Activated effector memory CD4-positive, alpha-beta T cell treated with Interleukin-2 at 50 U/mL for 16 hours (primary cell): ENCODE measurements at places on chromosomes 2 and 18.

DNA sequence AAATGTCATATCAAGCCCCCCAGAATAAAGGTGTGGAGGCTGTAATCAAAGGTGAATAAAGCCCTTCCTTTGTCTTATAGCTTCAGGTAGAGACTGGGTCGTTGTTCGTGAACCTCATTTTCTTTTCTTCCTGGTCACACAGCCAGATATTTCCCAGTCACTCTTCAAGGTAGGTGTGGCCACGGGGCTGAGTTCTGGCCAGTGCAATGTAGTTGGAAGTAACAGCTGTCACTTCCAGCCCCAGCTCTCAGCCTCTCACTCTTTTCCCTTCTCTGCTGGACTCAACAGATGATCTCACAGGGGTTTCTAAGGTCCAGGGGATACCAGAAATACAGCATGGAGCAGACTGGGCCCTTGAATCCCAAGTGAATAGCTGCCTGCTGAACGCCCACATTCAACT is 15.8 kb upstream of the TRPM8 start:
- DNase-seq = no peak

DNA sequence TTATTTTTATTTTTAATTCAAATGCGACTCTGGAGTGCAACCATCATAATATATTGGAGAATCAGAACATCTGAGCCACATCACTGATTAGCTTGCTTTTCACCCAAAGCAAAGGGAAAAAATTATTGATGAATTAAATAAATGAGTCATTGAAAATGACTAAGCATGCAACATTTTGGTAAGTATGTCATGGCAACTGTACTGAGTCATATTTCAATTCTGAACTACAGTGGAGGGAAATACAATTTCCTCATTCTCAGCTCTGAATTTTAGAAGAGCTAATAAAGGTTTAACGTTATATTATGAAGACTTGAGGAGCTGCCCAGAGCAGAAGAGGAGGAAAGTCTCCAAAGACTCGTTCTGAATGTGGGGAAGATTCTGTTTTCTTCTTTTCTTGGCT is 89.6 kb upstream of the CCDC68 start:
- no peak for DNase-seq

DNA sequence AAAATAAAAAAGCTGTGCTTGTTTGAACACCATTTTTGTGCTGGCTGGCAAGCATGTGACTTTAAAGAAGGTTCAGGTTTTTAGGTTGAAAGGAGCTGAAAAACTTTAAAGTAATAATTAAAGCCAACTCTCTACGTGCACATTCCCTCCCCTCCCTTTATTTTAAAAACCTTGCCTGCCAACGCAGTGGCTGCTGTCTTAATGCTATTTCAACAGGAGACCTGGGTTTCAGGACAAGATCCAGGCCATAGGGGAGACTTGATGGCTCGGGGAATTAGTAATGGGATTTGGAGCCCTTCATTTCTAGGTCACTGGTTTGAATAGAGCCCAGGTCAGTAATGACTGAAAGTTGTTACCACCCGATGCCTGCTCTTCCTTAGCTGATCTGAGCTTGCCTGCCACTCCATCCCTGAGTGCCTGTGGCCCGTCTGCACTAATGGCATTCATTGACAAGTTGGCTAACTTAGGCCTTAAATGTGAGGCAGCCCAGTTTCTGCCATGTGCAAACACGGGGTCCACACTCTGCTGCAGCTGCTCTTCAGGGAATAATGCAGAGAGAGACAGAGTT is 1233.2 kb upstream of the ZEB2 start:
- no peak for DNase-seq

- DNase-seq = no peak
Measured at GRCh38 chr2:328761-329160, 40.9 kb upstream of the ALKAL2 start.

- DNase-seq = no peak
Measured at GRCh38 chr2:192328297-192328696, 133.6 kb upstream of the TMEFF2 start.

DNA sequence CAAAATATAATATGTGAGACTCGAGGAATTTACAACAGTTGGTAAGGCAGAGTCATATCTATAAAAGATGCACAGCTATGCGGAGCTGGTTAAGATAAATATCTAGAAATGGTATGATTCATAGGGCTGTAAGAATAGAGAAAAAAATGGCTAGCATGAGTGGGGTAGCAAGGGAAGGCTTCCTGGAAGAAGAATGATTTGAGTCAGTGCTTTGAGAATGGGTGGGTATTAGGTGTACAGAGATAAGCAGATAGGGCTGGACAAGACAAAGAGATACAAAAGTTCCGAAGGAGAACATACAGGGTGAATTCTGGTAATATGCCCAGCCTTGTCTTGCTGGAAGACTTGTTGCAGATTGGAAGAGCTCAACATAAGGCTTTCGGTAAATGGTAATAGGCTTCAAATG is 291.5 kb upstream of the CCDC68 start:
- DNase-seq = no peak

DNA sequence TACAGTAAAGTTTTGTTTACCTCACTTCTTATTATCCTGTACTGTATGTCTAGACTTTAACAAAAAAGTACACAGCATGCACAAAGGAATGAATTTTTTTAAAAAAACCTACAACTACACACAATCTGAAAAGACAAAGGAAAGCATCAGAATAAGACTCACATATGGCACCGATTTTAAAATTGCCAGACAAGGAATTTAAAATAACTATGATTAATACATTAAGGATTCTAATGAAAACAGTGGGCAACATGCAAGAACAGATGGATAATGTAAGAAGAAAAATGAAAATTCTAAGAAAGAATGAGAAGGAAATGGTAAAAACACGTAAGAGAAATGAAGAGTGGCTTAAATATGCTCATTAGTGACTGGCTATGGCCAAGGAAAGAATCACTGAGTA is 638.2 kb downstream of the FBXO15 start:
- DNase-seq = no peak

- DNase-seq = no peak
Measured at GRCh38 chr2:205407984-205408383, 274.3 kb upstream of the NRP2 start.

DNA sequence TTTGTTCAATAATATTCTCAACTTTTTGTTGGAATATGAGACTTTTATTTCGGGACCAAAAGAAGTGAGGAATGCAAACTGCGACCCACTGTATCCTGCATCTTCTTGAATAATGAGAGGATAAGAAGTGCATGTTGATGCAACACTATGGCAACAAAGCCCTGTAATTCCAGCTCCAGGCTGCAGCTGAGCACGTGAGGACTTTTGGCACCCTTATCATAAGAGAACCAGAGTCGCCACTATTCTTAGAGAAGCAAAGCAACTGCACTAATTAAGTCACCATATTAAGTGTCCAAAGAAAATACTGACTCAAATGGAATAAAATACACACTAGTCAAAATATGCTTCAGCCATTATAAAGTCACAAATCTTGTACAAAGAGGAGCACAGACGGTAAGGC is 65.8 kb downstream of the FAM210A start:
- no peak for DNase-seq

- DNase-seq = no peak
Measured at GRCh38 chr18:42095732-42096377, 140.8 kb downstream of the PIK3C3 start.
